Dermis blood vessel endothelial cell (primary cell): ENCODE measurements at places on chromosomes 16 and 17.

DNA sequence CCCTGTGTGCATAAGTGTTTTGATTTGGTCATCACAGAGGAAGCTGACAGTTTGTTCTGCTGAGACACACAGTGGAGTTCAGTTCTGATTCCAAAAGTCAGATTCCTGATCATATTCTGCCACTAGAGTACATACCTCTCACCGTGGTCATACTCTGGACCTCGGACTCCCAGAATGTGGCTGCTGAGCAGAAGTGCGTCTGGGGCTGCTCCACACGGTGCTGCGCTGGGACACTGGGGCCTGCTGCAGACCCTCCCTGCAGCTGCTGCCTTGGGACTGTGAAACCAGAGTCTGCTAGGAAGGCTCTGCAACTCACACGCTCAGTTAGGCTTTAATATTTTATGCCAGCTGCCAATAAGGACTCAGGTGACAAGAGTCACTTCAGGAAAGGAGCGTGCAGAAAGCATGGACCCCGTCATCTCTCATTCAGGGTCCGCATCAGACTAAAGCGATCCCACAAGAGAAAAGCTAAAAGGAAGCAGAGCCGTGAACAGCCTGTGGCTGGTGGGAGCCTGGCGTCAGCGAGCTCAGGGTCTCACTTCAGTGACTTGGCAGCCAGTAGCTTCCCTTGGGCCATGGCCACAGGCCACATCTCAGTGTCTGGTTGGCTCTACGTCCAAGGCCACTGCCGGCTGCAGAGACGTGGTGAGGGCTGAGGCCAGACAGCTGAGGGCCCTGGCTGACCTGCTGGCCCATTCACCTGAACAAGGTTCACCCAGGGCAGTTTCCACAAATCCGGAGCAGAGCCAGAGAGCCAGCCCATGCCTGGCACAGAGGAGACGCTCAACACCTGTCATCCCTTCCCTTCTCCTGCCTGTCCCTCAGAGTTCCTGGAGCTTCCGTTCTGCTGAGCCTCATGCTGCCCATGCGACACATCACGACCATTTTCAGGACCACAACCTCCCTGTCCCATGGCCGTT lies 24.7 kb upstream of the KIFC3 start:
- no peak for DNase-seq

GRCh38 chr16:89123001-89123830 lies 29.6 kb downstream of the ACSF3 start:
- no peak for DNase-seq

GRCh38 chr17:63519972-63520882 lies 2.9 kb upstream of the KCNH6 start:
- DNase-seq, result no peak

- DNase-seq, result no peak
Observed at GRCh38 chr16:4787627-4788482, at the start of gene SEPTIN12. TSS of gene SEPTIN12 (minus strand) at chr16:4788345. CDS start at chr16:4787645, 700 bp downstream.

GRCh38 chr16:16830401-16830800 lies 451.5 kb downstream of the NPIPA7 start:
- no peak for DNase-seq

DNA sequence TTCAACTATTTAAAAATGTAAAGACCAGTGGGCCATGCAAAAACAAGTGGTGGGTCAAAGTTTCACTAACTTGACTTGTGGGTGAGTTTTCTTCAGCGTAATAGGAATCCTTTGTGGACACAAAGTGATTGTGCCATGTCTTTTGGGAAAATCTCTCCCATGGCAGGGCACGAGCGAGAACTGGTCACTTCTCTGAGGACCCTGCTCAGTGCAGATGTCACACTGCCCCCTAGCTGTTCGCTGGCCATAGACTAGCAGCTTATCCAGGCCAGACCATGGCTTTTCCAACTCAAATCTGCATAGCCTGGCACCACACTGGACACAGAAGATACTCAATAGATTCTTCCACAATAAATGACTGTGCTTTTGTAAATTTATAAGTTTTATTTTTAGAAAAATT lies 306.0 kb upstream of the CCL2 start:
- peak; percentile 2 for DNase-seq
